ENCODE measurements at places on chromosomes 2 and 18.

- no peak for DNase-seq
- H3K36me3 ChIP-seq = no peaks in the 10 kb centered on the region
- H3K4me3 ChIP-seq = no peak overlapping the region
- no peak overlapping the region for H3K27ac ChIP-seq
- H3K4me1 ChIP-seq = no peaks in the 10 kb centered on the region
These were observed 516.8 kb downstream of the ADCYAP1 start for GRCh38 chr18:1421502-1421901.

DNA sequence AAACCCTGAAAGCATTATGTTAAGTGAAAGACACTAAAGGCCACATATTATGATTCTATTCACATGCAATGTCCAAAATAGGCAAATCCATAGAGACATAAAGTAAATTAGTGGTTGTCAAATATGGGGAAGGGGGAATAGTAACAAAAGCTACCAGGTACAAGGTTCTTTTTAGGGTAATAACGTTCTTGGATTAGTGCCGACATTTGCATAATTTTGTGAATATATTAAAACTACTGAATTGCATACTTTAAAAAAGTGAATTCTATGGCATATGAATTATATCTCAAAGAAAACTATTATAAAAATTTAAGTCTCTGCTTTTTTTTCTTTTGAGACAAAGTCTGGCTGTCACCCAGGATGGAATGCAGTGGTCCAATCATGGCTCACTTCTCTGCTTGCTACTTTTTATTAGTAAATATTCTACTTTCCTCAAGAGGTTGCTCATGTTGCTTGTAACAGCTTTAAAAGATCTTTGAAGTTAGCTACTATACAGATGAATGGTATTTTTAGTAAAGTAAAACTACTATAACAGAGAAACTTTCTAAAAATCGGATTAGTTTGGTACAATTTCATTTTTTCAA, 2.5 kb downstream of the SESTD1 start:
- H3K4me3 ChIP-seq = peak overlapping the region; percentile 76
- H3K4me1 ChIP-seq = peaks cover 3% of the 10 kb centered on the region
- H3K36me3 ChIP-seq = no peaks in the 10 kb centered on the region

- H3K27ac ChIP-seq = no peak overlapping the region
- no peak for DNase-seq
- H3K36me3 ChIP-seq = no peaks in the 10 kb centered on the region
- no peaks in the 10 kb centered on the region for H3K27me3 ChIP-seq
These were observed 103.4 kb upstream of the RASGRP3 start for GRCh38 chr2:33372940-33373553.

DNA sequence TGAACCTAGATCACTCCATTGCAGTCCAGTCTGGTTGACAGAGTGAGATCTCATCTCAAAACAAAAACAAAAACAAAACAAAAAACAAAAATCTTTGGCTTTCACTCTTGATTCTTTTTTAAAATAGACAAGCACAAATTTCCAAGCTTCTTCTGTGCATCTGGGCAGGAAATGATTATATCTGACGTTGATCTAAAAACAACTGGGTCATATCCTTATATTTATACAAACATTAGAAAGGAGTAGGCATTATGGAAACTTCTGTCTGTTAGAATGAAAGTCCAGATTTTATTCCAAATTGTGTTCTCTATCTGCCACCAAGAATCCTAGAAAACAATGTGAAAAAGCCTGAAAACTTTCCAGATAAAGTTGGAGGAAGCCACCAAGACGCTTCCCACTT, 26.2 kb upstream of the PMAIP1 start:
- H3K27me3 ChIP-seq = no peaks in the 10 kb centered on the region
- H3K4me1 ChIP-seq = no peaks in the 10 kb centered on the region
- no peak overlapping the region for H3K27ac ChIP-seq
- no peak for DNase-seq
- no peaks in the 10 kb centered on the region for H3K36me3 ChIP-seq

GRCh38 chr18:6449213-6449612, 34.5 kb upstream of the L3MBTL4 start:
- H3K27me3 ChIP-seq = no peaks in the 10 kb centered on the region
- H3K4me3 ChIP-seq = no peak overlapping the region
- no peak for DNase-seq
- H3K27ac ChIP-seq = no peak overlapping the region
- H3K4me1 ChIP-seq = no peaks in the 10 kb centered on the region
- H3K36me3 ChIP-seq = no peaks in the 10 kb centered on the region

- H3K36me3 ChIP-seq = no peaks in the 10 kb centered on the region
- peak; percentile 76 for DNase-seq
- H3K27me3 ChIP-seq = no peaks in the 10 kb centered on the region
- peak overlapping the region; percentile 77 for H3K27ac ChIP-seq
- no peak overlapping the region for H3K4me3 ChIP-seq
These were observed 53.8 kb downstream of the TGOLN2 start for GRCh38 chr2:85273738-85274731.

DNA sequence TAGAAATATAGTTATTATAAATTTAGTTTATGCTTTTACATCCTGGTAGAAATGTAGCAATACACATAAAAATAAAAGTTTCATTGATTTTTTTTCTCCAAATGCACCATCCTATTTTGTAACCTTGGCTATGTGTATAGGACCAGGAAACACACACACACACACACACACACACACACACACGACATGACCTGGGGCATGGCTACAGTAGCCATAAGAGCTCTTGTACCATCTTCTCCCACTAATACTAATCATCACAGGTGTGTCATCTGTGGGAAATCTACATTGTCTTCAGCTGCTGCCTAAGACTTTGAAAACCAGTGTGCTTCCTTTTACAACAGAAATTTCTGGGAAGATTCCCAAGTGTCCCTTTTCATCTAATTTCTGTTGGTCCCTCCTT, 144.3 kb downstream of the MCFD2 start:
- H3K4me1 ChIP-seq = no peaks in the 10 kb centered on the region
- H3K4me3 ChIP-seq = no peak overlapping the region
- H3K27me3 ChIP-seq = no peaks in the 10 kb centered on the region
- no peaks in the 10 kb centered on the region for H3K36me3 ChIP-seq
- DNase-seq = no peak

GRCh38 chr2:100748673-100749072, 71.3 kb upstream of the NPAS2 start:
- H3K36me3 ChIP-seq = no peaks in the 10 kb centered on the region
- no peak overlapping the region for H3K27ac ChIP-seq
- no peak overlapping the region for H3K4me3 ChIP-seq
- DNase-seq = no peak

DNA sequence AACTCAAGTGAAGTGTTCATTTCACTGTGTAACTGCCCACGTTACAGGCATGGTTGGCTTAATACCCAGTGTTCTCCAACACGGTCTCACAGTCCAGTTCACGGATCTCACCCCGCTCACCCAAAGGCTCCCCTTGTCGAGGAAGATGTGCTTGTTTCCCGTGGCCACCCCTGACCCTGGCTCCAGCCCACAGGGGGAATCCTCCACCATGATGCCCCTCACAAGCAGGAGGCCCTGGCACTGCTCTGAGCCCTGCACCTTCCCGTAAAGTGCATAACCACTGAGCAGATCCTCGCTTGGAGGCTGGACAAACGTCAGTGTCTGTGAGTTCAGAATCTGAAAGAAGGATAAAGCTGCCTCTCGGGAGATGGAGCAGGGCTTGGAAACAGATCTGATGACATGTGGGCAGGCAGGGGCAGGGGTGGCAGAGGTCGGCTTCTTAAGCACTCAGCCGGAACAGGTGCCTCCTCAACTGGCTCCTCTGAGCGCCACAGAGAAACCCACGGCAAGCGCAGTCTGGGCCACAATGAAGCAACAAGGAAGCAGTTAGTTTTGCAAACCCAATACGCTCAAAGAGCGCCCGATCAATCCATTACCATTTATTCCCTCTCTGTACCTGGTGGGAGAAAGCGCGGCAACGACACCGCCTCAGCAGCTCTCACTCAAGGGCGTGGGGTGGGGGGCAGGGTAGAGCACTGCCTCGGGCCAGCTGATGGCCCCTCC, 17.6 kb downstream of the HDAC4 start:
- no peak overlapping the region for H3K27ac ChIP-seq
- DNase-seq = no peak
- H3K4me3 ChIP-seq = no peak overlapping the region
- no peaks in the 10 kb centered on the region for H3K36me3 ChIP-seq

GRCh38 chr2:85844486-85844885, 44.3 kb downstream of the ST3GAL5 start:
- DNase-seq = no peak
- H3K4me3 ChIP-seq = no peak overlapping the region
- H3K36me3 ChIP-seq = no peaks in the 10 kb centered on the region
- H3K27me3 ChIP-seq = no peaks in the 10 kb centered on the region

DNA sequence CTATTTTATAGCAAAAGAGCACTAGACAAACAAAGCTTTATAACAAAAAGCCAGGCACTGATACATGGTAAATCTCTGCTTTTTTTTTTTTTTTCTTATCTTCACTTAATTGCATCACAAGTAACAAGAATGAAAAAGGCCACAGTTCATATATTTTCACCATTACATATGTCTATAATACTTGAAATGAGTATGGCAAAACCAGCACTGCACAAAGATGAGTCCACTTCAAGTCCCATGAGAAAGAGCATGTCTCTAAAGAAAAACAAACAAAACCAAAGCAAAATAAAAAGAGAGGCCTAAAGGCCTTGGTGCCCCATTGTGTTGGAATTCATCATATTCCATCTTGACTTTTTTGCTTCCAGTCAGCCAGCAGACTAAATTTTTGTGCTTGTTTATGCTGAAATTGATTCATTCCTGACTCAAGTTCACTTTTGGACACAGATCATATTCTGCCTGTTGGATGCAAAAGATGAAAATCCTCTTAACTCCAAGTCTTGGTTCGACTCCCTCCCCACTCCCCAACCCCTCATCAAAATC, 264.9 kb upstream of the CCDC68 start:
- no peak overlapping the region for H3K27ac ChIP-seq
- DNase-seq = no peak
- no peak overlapping the region for H3K4me3 ChIP-seq
- no peaks in the 10 kb centered on the region for H3K36me3 ChIP-seq
- H3K4me1 ChIP-seq = no peaks in the 10 kb centered on the region

- H3K27ac ChIP-seq = no peak overlapping the region
- no peak for DNase-seq
- H3K27me3 ChIP-seq = no peaks in the 10 kb centered on the region
- no peak overlapping the region for H3K4me3 ChIP-seq
- no peaks in the 10 kb centered on the region for H3K4me1 ChIP-seq
- no peaks in the 10 kb centered on the region for H3K36me3 ChIP-seq
These were observed 3.3 kb downstream of the KCNIP3 start for GRCh38 chr2:95300450-95300849.

- no peak overlapping the region for H3K27ac ChIP-seq
- H3K4me3 ChIP-seq = no peak overlapping the region
- no peaks in the 10 kb centered on the region for H3K4me1 ChIP-seq
- DNase-seq = no peak
These were observed 1106.4 kb upstream of the ZEB2 start for GRCh38 chr2:145626301-145626700.

DNA sequence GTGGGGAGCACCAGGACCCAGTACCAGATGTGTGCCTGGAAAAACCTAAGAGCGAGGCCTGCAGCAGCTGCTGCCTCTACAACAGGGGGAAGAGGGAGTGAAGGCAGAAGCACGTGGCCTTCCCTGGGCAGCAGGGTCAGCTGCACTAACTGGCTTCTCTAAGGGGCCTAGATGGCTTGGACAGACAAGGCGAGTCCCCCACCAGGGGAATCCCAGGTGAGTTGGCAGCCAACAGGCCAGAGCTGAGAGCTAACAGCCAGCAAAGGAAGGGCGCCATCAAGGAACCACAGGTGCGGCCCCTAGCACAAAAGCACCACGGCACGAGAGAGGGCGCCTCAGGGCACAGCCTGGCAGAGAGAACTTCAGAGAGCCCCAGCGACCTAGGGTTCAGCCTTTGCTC, 19.8 kb upstream of the MAL start:
- H3K4me3 ChIP-seq = no peak overlapping the region
- no peaks in the 10 kb centered on the region for H3K27me3 ChIP-seq
- no peak overlapping the region for H3K27ac ChIP-seq
- no peaks in the 10 kb centered on the region for H3K4me1 ChIP-seq
- DNase-seq = no peak

GRCh38 chr2:174600349-174600748, 2.7 kb upstream of the WIPF1 start:
- H3K4me1 ChIP-seq = no peaks in the 10 kb centered on the region
- no peak overlapping the region for H3K27ac ChIP-seq
- H3K36me3 ChIP-seq = no peaks in the 10 kb centered on the region
- H3K27me3 ChIP-seq = no peaks in the 10 kb centered on the region

DNA sequence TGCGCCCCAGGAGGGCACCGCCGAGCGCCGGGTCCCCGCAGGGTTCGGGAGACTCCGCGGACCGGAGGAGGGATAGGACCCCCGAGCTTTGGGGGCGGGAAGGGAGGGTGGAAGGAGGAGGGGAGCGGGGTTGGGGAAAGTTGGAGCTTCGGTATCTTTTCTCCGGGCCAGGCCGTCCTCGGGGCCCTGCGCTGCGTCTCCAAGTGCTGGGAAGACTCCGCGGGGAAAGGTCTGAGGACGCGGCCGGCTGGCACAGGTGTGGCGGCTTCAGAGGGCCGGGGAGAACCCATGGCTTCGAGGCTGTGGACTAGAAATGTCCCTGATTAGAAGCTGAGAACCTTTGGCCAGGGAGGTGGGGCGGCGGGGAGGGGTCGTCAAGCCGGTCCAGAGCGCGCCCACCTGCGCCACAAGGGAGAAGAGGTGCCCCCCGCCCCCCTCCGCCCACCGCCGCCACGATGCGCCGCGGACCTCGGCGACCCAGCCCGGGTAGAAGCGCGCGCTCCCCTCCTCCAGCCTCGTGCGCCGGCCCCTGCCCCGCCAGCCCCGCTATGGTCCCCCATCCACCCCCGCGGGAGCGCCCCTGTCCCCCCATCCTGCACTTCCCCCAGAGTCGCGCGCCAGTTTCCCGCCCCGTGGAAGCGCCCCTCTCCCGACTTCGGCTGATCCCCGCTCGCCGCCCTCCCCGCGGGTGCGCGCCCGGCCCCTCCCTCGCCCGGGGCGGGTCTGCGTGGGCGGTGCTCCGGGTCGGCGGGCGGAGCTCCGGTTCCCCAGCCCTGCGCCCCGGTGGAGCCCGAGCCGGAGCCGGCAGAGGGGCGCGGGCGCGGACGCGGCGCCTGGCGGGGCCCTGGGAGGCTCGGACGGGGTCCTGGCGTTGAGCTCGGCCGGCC, at the start of gene SNTG2:
Gene SNTG2 (plus strand): TSS at position 770 of the 887 bp plus-strand sequence. CDS start 148 bp downstream, outside the sequence.
- H3K27ac ChIP-seq = no peak within 1 kb of the TSS
- H3K27me3 ChIP-seq = peaks cover 3% of the 10 kb centered on the region
- no peak for DNase-seq
- H3K36me3 ChIP-seq = no peaks in the 10 kb centered on the region

GRCh38 chr18:80108739-80109675, at the start of gene ADNP2:
Gene ADNP2, plus strand, starts transcription at chr18:80109262. Its CDS starts 8,281 bp downstream, at chr18:80117543.
- H3K27ac ChIP-seq = peak within 1 kb of the TSS; percentile 96
- no peaks in the 10 kb centered on the region for H3K27me3 ChIP-seq
- peaks cover 4% of the 10 kb centered on the region for H3K4me1 ChIP-seq
- DNase-seq = peak; percentile 73
- peak within 1 kb of the TSS; percentile 63 for H3K4me3 ChIP-seq

- H3K27ac ChIP-seq = no peak overlapping the region
- DNase-seq = no peak
- H3K4me1 ChIP-seq = no peaks in the 10 kb centered on the region
- H3K4me3 ChIP-seq = no peak overlapping the region
- H3K27me3 ChIP-seq = no peaks in the 10 kb centered on the region
These were observed 38.8 kb downstream of the G6PC2 start for GRCh38 chr2:168939918-168940317.

GRCh38 chr2:102147935-102148334, 5.4 kb downstream of the IL1R1 start:
- H3K27ac ChIP-seq = peak overlapping the region; percentile 52
- no peak overlapping the region for H3K4me3 ChIP-seq
- no peaks in the 10 kb centered on the region for H3K36me3 ChIP-seq
- no peaks in the 10 kb centered on the region for H3K27me3 ChIP-seq
- H3K4me1 ChIP-seq = no peaks in the 10 kb centered on the region

GRCh38 chr2:29001806-29002205, 20.7 kb downstream of the TOGARAM2 start:
- H3K4me3 ChIP-seq = no peak overlapping the region
- no peaks in the 10 kb centered on the region for H3K36me3 ChIP-seq
- H3K27ac ChIP-seq = no peak overlapping the region
- DNase-seq = no peak

All from breast epithelium (tissue), 4 donors.